ENCODE measurements at places on chromosomes 5 and 9.

DNA sequence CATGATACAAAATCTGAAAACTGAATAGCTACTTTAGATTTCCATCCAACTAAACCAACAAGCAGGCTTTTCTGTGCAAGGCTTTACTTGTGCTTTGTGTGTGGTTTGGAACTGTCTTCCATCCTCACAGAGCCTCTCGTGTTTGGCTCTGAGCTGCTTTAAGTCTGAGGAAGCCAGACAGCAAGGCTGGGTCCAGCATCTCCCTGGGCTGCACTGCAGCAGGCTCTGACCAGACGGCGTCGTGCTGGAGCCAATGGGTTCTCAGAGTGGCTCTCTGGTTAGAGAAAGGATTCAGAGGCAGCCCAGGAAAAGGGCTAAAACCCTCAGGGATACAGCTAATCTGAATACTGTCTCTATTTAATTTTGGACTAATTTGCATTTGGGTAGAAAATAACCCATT, 207.9 kb upstream of the EFNA5 start:
- DNase-seq = no peak

DNA sequence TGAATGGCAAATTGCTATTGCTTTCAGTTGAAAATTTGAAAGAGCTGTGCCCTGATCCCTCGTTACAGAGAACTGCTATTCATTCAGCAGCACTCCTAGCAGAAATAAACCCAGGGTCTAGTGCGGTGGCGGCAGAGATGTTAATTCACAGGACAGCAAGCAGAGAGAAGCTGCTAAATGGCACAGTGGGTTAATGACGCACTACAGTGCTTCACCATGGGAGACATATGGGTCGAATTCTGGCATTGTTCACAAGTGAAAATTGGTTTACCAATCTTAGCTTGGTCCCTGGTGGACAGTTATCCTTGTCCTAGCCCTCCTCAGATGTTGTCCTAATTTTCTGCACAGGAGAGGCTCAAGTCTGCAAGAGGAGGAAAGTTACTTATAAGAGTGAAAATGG, 807.4 kb downstream of the TLE1 start:
- no peak for DNase-seq

GRCh38 chr5:102523541-102524175, 24.9 kb upstream of the SLCO6A1 start:
- DNase-seq = no peak

GRCh38 chr9:6566409-6567139, 79.0 kb downstream of the GLDC start:
- peak; percentile 82 for DNase-seq

- DNase-seq = no peak
These were observed 45.3 kb upstream of the PHYKPL start for GRCh38 chr5:178277866-178278265.

DNA sequence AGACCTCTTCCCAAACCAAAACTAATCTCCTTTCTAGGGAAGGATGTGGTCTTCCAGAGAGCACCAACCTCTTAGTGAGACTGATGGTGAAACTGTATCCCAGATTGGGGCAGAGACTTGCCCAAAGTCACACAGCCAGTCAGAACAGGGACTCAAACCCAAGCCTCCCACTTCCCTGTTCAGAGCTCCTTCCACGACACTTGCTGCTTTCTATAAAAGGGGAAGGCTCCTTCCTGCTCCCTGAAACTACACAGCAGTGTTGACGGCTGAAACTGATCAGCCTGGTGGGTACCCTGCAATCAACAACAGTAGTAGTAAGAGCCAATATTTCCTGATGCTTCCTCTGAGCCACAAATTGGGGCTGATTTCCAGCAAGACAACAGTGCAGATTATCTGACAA, 1.5 kb downstream of the TOR2A start:
- no peak for DNase-seq

- no peak for DNase-seq
These were observed 328.1 kb downstream of the HINT1 start for GRCh38 chr5:130836729-130837649.

Measured in epithelial cell of proximal tubule (primary cell).